ENCODE measurements at places on chromosomes 2 and 18. TPM values are rescaled to one million over a fixed set of nuclear protein-coding genes. Genes with fewer than 3 reads are reported as not detected.
A peak's percentile ranks its signal among the peaks of the same experiment; 100 is the strongest.

The ADAM17 gene
- 16.4 TPM for total RNA-seq

The ALPI gene
- not detected for total RNA-seq

The LAMA3 gene
- 5.0 TPM for total RNA-seq

The ASB18 gene
- total RNA-seq, result 7.6 TPM

The SNED1 gene
- total RNA-seq, result 16.4 TPM

The TMEM247 gene
- not detected for total RNA-seq

DNA sequence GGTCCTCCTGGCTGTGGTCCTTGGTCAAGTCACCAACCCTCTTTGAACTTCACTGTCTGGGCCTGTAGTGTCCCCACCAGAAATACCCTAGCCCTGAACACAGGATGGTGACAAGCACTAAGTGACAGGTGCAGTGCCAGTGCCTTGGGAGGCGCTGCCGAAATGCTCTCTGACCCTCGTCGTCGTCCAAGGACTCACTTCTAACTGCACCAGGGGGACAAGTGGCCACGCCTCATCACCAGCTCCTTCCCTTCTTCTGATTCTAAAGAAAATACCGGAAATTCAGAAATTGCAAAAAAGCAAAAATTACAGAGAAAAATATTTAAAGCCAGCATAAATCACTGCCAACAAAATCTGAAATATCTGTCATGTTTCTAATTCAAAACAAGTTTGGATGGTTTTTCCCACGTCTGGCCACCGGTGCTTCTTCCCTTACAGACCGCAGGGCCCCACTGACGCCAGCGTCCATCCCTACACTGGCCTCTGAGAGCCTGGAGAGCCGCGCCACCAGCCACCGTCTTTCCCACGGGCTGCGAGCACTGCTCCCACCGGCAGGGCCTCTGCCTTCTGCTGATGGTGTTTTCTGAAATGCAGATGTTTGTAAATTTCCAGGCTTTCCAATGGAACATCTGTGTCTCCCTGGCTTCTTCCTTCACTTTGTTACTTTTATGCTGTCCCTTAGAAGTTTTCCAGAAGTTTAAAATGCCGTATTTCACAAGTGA is 37.4 kb upstream of the GPC1 start:
- DNase-seq, result no peak

DNA sequence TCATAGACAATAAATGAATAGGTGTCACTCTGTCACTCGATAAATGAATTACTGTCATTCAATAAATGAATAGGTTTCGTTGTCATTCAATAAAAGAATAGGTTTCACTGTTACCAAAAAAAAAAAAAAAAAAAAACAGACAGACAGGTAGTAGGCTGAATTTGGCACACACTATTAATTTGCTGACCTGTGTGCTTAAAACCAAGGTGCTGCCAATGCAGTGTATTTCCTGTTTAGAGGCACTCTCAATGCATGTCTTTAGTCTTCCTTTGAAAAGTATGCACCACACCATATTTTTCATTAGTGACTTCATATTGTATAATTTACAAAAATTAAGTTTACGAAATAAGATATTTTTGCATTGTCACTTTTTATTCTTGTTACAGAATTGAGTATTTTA is 16.2 kb downstream of the ANKRD62 start:
- DNase-seq, result no peak

DNA sequence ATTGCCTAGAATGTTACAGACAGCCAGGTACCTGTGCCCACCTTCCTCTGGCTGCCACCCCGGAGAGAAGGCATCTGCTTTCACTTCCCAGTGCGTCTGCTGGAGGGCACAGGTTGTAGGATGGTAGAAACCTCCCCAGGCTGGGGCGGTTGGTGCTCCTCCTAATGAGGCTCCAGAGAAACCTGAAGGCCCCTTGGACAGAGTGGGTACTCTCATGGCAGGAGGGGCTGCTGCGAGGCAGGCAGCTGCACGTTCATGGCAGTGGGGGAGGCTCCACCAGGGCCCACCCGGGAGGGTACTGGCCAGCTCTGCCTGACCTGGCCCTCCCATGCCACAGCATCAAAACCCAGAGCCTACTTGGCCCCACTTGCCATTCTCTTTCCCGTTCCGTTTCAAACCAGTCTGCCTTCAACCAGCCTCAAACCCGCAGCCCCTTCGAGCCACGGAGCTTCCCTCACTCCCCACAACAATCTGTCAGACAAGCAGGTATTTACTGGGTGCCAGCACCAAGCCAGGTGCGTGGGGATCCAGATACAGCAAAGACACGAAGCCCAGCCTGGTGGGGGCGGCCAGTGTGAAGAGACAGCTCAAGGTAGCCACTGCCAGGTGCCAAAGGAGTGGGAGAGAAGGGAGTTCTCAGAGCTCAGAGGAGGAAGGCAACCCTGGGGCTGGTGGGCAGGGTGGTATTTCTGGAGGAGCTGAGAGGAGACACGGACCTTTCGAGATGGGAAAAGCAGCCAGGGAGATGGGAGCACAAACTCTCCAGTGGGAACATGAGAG is 229.6 kb downstream of the LOXHD1 start:
- peak; percentile 43 for DNase-seq
